ENCODE measurements at places on chromosomes 6 and 20.

- no peak for DNase-seq
Observed at GRCh38 chr6:12249541-12250382, 40.4 kb upstream of the EDN1 start.

- no peak for DNase-seq
Observed at GRCh38 chr6:113067612-113068275, 720.6 kb downstream of the RFPL4B start.

DNA sequence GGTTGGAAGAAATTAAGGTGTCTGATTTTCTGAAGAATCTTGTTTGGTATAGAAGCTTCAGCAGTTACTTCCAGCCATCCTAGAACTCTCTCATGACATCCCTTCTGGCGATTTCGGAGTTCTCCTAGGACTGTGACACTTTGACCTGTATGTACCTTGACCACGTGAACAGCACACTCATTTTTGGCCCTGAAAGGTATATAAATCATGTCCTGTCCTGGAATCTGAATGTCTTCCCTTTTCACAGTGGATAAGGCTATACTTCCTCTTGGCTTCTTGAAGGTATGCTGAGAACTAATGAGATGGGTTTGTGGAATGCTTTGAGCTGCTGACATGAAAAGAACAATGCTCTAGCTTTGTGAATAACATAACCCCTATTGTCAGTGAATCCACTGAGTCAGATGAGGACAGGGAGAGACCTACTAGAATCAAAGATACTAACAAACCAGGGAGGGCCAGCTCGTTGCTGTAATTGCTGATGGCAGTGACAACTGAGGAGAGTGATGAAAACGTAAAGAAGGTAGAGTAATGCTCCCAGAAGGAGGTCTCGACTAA, 6.0 kb upstream of the ZDHHC14 start:
- no peak for DNase-seq

DNA sequence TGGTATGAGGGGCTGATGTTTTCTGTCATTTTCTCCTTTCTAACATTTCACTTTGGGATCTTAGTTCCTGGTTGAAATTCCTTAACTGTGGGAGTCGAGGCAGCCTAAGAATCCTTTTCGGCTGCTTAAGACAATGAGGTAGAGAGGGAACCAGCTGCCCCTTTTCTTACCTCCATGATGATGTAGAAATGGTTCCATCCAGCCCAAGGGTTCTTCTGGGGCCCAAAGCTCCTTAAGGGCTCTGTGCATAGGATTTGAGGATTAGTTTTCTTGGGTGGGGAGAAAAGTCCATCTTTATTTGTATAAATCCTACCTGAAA, 33.5 kb downstream of the SYNJ2 start:
- DNase-seq: no peak

DNA sequence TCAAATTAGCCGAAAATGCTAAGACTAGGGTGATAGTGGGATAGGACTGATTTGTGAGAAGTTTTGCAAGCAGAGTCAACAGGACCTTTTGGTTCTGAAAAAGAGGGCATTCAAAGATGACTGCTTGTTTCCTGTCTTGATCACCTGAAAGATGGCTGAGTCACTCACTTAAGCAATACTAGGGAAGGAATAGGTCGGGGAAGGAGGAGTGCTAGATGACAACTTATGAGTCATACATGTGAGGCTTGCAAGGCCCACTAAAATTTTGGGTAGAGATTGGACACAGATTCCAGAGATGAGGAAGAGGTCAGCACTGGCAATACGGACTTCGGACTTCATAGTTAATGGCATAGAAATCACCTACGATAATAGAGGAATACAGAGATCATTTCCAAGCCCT, 89.2 kb downstream of the FAM83B start:
- DNase-seq: no peak

DNA sequence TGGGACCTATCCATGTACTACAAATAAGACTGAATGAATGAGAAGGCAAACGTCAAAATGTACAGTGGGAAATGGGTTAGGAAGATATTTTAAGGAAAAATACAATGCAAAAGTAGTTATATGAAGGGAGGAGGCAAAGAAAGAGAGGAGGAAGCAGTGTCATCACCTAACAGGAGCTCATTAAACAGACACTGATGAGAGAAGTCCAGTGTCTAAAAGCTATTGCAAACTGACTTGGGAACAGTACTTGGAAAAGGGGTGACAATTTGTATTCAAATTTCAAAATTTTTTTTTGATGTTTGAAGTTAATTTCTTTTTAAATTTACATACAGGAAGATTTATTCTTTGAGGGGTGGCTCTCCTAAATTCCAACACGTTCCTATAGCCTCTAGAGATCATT, 143.5 kb upstream of the NOX3 start:
- no peak for DNase-seq

All from NCI-H1092 (cell line).